Activated T-cell treated with anti-CD3 and anti-CD28 coated beads, Interleukin-2, amount 50 U/mL, for 24 hours (primary cell): ENCODE measurements at places on chromosomes 13 and 19.

DNA sequence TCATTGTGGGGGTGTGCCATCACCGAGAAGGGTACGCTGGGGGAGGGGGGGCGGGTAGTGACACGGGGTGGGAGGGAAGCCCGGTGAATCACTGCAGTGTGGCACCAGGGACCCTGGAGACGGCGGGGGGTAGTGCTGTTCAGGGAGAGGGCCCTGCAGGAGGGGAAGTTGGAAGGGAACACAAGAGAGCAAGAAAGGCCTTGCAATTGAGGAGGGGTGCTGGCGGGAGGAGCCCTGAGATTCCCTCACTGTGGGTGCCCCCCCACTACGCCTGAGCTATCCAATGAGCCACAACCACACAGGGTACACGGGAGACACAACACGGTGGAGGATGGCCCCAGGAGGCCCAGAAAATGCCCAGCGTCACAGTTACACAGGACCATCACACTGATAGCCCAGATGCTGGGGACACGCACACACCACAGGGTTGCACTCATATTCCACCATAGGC is 516 bp upstream of the ATP1A3 start:
- peaks cover 46% of the 10 kb centered on the region for H3K27me3 ChIP-seq
- H3K4me1 ChIP-seq = peaks cover 28% of the 10 kb centered on the region
- peak overlapping the region; percentile 18 for H3K4me3 ChIP-seq

DNA sequence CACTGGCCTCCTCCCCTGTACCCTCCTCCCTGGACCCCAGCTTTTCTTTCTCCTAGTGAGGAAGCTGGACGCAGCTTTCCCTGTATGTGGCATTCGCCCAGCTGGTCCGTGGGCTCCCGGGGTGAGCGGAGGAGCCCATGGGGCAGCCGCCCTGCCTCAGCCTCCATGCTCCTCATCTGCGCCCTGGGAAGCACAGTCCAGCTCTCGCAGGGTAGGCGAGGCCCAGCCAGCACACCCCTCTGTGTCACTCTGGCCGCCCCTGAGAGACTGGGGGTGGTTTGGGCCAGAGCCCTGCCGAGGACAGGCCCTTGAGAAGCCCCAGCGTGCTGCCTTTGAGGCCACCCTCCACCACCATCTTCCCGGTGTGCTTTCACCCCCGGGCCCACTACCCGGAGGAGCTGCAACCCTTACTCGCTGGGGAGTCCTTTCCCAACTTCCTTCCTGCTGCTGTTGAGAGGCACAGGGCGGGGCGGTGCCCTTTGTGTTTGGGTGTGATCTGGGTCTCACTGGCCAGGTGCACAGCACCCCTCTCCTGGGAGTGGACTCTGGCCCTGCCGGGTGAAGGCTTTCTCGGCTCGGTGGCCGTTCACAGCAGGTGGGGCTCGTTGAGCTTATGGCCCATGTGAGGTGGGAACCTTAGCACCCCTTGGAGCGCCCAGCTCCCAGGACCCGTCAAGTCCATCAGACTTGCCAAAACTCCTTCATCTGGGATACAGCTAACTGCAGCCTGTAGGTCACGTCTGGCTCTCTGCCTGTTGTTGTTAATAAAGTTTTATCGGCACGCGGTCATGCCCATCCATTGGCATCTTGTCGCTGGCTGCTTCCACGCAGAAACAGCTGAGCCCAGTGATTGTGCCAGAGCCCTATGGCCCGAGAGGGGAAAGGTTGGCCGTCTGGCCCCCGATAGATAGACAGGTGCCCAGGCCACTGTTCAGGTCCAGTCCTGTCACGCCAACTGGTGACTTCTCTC is 3.2 kb downstream of the NCLN start:
- peak overlapping the region; percentile 97 for H3K4me3 ChIP-seq
- no peak for DNase-seq
- H3K36me3 ChIP-seq = peaks cover 68% of the 10 kb centered on the region
- H3K27ac ChIP-seq = peak overlapping the region; percentile 55

- H3K4me1 ChIP-seq = no peaks in the 10 kb centered on the region
- no peak overlapping the region for H3K4me3 ChIP-seq
- no peaks in the 10 kb centered on the region for H3K27me3 ChIP-seq
- H3K27ac ChIP-seq = peak overlapping the region; percentile 41
These were observed 27.6 kb downstream of the C19orf47 start for GRCh38 chr19:40320558-40320935.

DNA sequence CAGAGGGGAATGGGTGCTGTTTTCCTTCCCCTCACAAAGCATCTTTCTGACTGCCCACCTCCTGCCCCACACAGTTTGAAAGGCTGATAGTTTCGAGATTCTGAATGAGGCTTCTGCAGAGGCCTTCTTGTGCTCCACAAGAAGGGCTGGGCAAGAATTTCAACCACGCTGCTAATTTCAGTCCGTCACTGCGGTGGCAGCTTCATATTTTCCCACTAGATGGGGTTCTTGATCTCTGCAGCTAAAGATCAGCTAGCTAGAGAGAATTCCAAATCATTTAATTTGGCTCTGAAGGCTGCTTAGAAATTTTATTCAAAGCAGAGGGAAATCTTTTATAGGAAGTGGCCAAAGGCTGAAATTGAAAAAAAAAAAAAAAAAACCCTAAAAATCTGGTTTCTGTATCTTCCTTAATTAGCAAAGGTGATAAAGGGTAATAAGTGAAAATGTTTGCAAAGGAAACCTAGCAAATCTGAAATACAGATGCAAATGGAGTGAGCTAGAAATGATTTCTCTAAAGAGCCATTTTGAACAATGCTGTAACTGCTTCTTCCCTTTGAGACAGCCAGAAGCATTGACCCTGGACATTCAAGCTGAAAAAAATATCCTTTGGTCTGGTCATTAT is 38.0 kb upstream of the C13orf42 start:
- DNase-seq = no peak
- no peaks in the 10 kb centered on the region for H3K36me3 ChIP-seq
- no peak overlapping the region for H3K4me3 ChIP-seq
- H3K27ac ChIP-seq = no peak overlapping the region

DNA sequence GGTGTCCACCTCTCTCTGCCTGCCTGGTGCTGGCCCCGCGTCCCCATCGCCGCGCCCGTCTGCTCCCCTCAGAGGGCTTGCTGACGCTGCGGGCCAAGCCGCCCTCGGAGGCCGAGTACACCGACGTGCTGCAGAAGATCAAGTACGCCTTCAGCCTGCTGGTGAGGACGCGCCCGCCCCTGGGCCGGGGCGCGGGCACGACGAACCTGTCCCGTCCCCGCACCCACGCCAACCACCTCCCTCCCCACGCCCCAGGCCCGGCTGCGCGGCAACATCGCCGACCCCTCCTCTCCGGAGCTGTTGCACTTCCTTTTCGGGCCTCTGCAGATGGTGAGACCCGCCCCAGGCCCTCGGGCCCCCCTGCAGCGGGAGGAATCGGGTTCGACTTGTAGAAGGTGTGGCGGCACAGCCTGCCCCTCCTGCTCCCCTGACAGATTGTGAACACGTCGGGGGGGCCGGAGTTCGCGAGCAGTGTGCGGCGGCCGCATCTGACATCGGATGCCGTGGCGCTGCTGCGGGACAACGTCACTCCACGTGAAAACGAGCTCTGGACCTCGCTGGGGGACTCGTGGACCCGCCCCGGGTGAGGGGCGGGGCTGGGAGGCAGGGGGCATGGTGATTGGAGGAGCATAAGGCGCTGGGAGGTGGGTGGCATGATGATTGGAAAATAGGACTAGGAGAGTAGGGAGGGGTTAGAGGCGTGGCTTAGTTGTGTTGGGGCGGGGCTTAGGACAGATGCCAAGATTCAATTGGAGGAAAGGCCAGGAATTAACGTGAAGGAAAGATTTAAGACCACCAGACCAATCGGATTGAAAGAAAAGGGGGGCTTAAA is 6.6 kb downstream of the EPS8L1 start:
- H3K4me3 ChIP-seq = peak overlapping the region; percentile 64
- peaks cover 27% of the 10 kb centered on the region for H3K4me1 ChIP-seq
- H3K27ac ChIP-seq = no peak overlapping the region
- H3K27me3 ChIP-seq = peaks cover 76% of the 10 kb centered on the region
- DNase-seq = peak; percentile 61
- peaks cover under 1% of the 10 kb centered on the region for H3K36me3 ChIP-seq

GRCh38 chr13:107217251-107217650 is 649.3 kb upstream of the ARGLU1 start:
- no peaks in the 10 kb centered on the region for H3K27me3 ChIP-seq
- DNase-seq = no peak
- H3K36me3 ChIP-seq = no peaks in the 10 kb centered on the region
- no peak overlapping the region for H3K27ac ChIP-seq

GRCh38 chr19:49983645-49984229 is 22.8 kb upstream of the SIGLEC11 start:
- no peak overlapping the region for H3K4me3 ChIP-seq
- DNase-seq = peak; percentile 86
- H3K4me1 ChIP-seq = peaks cover 16% of the 10 kb centered on the region
- no peak overlapping the region for H3K27ac ChIP-seq

GRCh38 chr19:32130332-32130731 is 215.1 kb upstream of the ZNF507 start:
- H3K27ac ChIP-seq = no peak overlapping the region
- peaks cover 8% of the 10 kb centered on the region for H3K27me3 ChIP-seq
- no peak overlapping the region for H3K4me3 ChIP-seq

DNA sequence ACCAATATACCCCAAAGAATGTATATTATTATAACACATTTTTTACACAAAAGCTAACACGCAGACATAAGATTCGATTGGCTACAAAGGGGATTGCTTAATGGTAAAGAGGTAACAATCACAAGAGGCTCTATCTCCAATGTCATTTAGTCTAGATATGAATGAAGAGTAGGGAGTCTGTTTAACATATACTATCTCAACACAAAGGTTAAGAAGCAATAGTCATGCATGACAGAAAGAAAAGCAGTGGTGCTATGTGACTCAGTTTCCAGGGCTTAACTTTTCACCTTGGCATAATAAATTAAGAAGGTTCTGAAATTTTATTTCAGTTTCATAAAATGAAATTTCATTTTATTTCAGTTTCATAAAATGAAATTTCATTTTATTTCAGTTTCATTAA is 33.3 kb downstream of the UFM1 start:
- no peak overlapping the region for H3K4me3 ChIP-seq
- no peaks in the 10 kb centered on the region for H3K36me3 ChIP-seq
- peaks cover 3% of the 10 kb centered on the region for H3K4me1 ChIP-seq
- no peak for DNase-seq
- H3K27me3 ChIP-seq = peaks cover 17% of the 10 kb centered on the region

- H3K4me3 ChIP-seq = no peak overlapping the region
- no peak overlapping the region for H3K27ac ChIP-seq
- peaks cover 11% of the 10 kb centered on the region for H3K27me3 ChIP-seq
- peaks cover 22% of the 10 kb centered on the region for H3K4me1 ChIP-seq
These were observed 4.7 kb upstream of the ZNF606 start for GRCh38 chr19:58007285-58007684.

GRCh38 chr19:20237773-20238623 is 71.0 kb downstream of the ZNF486 start:
- peaks cover 16% of the 10 kb centered on the region for H3K4me1 ChIP-seq
- peak; percentile 91 for DNase-seq
- peak overlapping the region; percentile 98 for H3K4me3 ChIP-seq
- peak overlapping the region; percentile 95 for H3K27ac ChIP-seq
- no peaks in the 10 kb centered on the region for H3K27me3 ChIP-seq

DNA sequence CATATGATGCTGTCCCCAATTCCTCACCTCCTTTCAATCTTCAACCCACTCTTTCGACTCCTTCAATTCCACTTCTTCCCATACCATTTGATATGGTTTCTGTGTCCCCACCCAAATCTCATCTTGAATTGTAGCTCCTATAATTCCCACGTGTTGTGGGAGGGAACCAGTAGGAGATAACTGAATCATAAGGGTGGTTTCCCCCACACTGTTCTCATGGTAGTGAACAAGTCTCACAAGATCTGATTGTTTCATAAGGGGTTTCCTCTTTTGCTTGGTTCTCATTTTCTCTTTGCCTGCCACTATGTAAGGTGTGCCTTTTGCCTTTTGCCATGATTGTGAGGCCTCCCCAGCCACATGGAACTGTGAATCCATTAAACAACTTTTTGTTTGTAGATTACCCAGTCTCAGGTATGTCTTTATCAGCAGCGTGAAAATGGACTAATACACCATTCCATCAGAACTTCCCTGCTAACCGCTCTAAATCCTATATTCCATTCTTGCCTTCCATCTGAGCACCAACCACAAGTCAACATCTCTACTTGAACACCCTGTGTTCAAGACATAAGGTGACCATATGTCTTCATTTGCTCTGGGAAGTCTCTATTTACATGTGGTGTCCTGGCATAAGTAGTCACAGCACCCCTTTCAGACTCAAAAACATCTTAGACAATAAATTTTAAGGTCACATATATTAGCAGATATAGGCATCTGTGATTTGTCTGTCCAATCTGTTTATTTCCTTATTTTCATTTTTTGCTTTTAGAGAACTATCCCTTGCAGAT is 122.9 kb downstream of the TSHZ3 start:
- peaks cover 8% of the 10 kb centered on the region for H3K27me3 ChIP-seq
- H3K27ac ChIP-seq = no peak overlapping the region
- no peak for DNase-seq
- H3K36me3 ChIP-seq = no peaks in the 10 kb centered on the region
- peaks cover 10% of the 10 kb centered on the region for H3K4me1 ChIP-seq

DNA sequence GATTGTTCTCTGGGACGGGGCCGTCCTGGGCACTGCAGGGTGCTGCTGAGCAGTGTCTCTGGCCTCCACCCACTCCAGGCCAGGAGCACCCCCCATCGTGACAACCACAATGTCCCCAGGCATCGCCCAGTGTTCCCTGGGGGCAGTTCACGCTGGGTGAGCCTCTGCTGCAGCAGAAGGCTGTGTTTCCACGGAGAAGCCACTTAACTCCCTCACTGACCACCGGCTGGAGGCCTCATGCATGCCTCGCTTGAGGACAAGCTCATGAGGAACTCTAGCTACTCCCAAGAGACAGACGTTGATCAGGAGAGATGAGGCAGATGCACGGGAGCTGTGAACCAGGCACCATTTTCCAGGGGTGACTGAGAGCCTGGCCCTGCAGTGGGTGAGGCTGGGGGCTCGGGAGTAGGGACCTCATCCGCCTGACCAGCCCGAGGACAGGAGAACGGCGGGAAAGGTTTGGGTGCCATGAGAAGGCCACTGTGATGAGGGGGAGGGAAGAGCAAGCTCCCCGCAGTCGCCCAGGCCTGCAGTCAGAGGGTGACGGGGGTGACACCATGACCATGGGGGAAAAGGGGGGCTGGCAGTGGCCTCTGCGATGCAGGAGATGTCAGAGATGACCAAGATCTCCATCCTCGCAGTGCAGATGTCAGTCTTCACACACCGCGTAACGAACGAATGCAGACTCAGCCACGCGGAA is 5.1 kb downstream of the SLC39A3 start:
- peaks cover 67% of the 10 kb centered on the region for H3K36me3 ChIP-seq
- H3K27ac ChIP-seq = no peak overlapping the region
- no peaks in the 10 kb centered on the region for H3K27me3 ChIP-seq
- DNase-seq = no peak
- H3K4me3 ChIP-seq = no peak overlapping the region
- H3K4me1 ChIP-seq = peaks cover 20% of the 10 kb centered on the region

GRCh38 chr19:2239771-2240770 is 3.4 kb downstream of the SF3A2 start:
- H3K4me3 ChIP-seq = peak overlapping the region; percentile 94
- peak overlapping the region; percentile 96 for H3K27ac ChIP-seq
- H3K36me3 ChIP-seq = peaks cover 89% of the 10 kb centered on the region
- no peaks in the 10 kb centered on the region for H3K27me3 ChIP-seq
- peaks cover 59% of the 10 kb centered on the region for H3K4me1 ChIP-seq
